NCI-H1436 treated with DMSO at 0.1 percent for 48 hours (cell line): ENCODE measurements at places on chromosomes 6 and 20.

GRCh38 chr20:45341939-45342854, 6.0 kb downstream of the SDC4 start:
- DNase-seq, result no peak

DNA sequence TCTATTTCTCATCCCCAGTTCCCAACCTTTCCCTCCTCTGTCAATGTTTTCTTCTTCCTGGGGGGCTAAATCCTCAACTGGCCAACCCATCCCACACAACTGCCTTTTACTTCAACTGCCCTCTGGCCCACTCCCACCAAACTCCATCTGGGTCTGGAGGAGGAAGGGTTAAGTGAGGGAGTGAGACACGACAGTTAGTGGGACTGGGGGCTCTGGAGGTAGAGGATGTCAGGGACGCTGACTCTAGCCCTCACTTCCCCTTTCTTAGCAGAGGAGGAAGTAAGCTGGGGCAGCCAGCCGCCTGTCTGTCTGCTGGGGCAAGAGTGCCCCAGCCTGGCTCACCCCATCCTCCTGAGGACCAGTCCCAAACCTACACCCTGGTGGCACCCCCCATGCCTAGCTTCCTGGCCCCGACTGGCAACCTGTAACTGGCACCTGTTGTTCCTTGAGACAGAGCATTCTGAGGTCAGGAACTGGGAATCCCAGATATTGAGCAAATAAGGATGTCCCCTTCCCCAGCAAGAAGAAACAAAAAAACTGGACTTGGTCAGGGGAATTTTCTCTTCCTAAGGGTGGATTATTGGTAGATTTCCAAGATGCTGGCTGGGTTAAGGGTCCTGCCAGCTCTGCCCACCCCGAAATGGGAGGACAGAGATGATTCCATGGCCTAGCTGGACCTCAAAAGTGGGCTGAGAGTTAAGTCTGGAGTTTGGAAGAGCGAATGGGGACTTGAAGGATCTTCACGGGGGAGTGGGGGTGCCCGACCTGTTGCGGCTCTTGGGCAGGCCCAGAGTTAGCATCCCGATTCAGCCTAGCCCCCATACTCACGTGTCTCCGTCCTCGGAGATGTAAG, 971 bp downstream of the NFKBIE start:
- no peak for DNase-seq

DNA sequence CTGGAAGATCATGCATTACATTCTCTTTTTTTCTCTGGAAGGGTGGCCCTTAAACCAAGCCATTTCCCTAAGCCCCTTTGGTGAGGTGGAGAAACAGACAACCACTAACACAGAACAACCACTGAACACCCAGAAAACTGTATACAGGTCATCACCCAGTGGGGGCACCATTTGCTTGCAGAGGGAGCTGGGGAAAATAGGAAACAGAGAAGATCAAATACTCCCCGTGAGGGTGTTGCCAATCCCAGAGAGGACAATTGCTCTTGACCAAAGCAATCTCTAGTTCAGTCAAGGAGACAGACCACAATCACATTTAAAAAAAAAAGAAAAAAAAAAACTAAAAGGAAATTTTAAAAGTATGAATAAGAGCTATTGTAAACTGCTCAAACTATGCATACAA, 865 bp upstream of the DAAM2 start:
- no peak for DNase-seq

GRCh38 chr6:37731888-37732287, 34.2 kb upstream of the MDGA1 start:
- no peak for DNase-seq

DNA sequence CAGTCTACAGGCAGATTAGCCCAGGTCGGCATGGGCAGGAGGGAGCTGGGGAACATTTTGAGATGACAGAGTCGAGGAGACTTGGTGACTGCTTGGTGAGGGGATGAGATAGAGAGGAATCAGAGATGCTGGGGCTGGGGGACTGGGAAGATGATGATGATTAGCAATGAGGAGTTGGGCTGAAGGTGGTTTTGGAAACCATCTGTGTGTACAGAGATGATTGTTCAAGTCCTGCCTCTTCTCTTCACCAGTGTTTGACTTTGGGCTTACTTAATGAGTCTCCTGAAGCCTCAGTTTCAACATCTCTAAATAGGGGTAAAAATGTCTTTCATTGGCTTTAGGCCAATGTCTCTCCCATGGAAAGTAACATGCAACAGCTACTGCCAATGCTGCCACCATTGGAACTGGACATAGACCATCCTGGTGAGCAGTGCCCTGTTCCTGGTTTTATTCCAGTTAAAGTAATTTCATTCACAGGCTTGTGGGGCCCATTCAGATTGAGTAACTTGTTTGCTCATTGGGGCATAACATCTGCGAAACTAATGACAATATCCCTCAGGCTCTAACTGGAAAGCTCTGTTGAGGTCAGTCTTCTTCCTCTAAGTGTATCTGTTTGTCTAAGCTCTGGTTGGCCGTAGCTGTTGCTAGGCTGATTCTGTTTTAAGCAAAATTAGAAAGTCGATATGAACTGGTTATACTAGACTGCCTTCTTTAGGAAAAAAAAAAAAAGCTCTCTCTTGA, 99.1 kb downstream of the ARMC2 start:
- DNase-seq, result no peak

- no peak for DNase-seq
Measured at GRCh38 chr6:21504790-21505189, 88.8 kb upstream of the SOX4 start.

GRCh38 chr6:43744491-43744890, 25.5 kb upstream of the VEGFA start:
- DNase-seq, result no peak

DNA sequence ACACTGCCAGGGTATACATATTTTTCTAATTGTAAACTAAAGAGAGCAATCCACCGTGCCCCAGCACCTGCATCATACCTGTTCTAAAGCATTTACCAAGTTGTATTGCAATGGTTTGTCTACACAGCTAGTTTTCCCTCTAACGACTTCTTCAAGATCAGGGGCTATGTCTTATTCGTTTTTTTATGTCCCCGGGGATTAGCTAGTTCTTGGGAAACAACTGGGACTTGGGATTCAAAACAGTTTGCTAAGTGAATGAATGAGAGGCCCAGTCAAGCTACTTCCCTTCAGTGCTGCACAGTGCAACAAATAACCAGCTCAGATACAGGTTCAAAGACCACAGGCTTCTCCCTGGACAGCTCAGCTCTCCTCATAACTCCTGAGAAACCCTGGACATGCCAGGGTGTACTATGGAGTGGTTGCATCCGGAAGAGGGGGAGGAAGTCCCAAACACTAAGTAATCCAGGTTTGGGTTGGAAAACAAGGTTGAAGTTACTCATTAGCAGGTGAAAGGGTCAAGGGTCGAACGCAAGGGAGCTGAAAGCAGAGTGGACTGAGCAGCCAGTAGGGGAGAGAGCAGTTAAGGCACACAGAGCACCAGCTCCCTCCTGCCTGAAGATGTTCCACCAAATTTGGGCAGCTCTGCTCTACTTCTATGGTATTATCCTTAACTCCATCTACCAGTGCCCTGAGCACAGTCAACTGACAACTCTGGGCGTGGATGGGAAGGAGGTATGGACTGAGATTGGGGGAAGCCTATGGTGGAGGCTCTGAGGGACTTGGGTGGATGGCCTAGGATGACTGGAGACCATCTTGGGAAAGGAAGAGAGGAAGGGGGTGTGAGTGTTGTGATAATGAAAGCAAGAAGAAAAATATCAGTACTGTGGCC, at the start of gene APOM:
Gene APOM, plus strand, starts transcription at position 546 of the 889 bp plus-strand sequence. Its CDS starts 73 bp downstream, at position 619.
- DNase-seq, result no peak

- no peak for DNase-seq
Measured at GRCh38 chr6:14172562-14172961, 55.0 kb downstream of the CD83 start.

DNA sequence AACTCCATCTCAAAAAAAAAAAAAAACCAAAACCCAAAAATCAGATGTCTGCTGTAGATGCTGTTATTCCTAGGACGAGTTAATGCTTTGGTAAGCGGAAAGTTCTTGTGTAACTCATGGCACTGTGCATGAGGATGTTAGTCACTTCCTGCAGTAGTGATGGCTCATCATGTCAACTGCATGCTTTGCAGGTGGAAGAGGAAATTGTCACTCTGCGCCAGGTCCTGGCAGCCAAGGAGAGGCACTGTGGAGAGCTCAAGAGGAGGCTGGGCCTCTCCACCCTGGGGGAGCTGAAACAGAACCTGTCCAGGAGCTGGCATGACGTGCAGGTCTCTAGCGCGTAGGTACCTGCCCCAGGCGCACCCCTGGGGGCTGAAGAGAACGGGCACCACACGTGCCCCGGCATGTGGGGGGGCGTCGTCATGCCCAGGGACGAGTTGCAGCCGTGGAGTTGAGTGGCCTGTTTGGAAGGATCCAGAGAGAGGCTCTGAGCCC, 8.5 kb downstream of the TPD52L2 start:
- no peak for DNase-seq
